Activated CD4-positive, CD25-positive, alpha-beta regulatory T cell treated with anti-CD3 and anti-CD28 coated beads, Interleukin-2, amount 50 U/mL, for 16 hours (primary cell): ENCODE measurements at places on chromosomes 1 and 21.
A peak's percentile ranks its signal among the peaks of the same experiment; 100 is the strongest.

GRCh38 chr1:43743206-43743605 is 35.9 kb downstream of the ST3GAL3 start:
- no peak for DNase-seq

GRCh38 chr1:47821760-47822159 is 175.4 kb downstream of the TRABD2B start:
- DNase-seq, result no peak

DNA sequence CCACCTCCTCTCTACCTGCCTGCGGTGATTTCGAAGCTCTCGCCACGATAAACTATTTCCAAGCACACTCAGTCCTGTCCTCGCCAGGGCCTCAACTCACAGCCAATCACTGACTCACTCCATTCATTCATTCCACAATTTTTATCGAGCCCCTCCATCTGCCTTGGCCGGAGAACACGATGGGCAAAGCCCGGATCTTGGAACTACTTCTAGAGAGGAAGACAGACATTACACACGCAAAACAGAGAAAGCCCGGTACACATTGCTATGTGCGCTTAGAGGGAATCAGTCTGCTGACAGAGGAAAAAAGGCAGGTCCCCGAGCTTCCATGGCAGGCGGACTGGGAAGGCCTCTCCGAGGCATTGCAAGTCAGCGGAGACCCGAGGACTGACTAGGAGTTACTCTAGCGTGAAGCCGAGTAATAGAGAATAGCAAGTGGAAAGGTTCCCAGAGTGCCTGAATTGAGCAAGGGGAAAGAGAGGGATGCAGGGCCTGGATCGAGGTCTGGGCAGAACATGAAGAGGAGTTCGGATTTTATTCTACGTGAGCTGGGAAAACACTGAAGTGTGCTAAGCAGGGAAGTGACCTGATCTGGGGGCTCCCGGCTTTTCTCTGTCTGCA is 54.2 kb upstream of the DNAJC6 start:
- DNase-seq, result no peak

- no peak for DNase-seq
Observed at GRCh38 chr1:208241512-208241911, 2.7 kb downstream of the PLXNA2 start.

GRCh38 chr1:242196101-242196500 is 197.2 kb upstream of the MAP1LC3C start:
- DNase-seq, result no peak

DNA sequence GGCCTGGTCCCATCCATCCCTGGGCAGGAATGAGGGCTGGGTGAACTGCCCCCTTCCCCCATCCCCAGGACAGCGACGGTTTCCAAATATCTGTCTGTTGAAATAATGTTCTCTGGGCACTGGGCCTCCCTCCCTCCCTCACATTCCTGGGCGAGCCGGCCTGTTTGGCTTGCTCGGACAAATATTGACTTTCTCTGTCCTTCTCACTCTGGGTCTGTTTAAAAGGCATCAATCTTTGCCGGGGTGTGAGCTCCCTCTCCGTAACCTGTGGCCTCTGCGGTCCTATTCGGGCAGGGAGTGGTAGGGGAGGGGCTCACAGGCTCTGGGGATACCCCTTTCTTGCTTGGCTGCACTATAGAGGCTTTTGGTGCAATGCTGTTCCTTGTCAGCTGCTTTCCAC is 40.2 kb downstream of the FOXD2 start:
- DNase-seq, result no peak

GRCh38 chr1:98205291-98206017 is 284.6 kb upstream of the DPYD start:
- no peak for DNase-seq

DNA sequence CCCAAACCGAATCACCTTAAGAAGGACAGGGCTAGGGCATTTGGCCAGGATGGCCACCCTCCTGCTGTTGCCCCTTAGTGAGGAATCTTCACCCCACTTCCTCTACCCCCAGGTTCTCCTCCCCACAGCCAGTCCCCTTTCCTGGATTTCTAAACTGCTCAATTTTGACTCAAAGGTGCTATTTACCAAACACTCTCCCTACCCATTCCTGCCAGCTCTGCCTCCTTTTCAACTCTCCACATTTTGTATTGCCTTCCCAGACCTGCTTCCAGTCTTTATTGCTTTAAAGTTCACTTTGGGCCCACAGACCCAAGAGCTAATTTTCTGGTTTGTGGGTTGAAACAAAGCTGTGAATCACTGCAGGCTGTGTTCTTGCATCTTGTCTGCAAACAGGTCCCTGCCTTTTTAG is 3.6 kb downstream of the BTG2 start:
- no peak for DNase-seq

DNA sequence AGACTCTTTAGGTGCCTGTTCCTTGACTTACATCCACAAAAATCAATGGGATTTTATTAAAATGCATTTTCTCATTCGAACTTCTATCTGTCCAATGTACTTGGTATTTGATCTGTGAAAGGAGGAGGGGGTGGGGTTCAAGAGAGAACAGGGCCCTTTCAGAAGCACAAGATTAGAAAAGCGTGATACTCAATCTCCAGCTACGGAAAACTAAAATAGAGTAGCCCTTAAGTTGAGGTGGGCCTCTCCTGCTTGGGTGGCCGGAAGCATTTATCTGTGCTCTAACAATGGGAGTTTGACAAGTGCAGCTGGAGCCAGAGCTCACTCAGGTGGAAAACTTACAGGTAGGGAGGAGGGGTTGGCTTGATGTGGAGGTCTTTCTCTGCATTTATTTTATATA is 462 bp upstream of the RXRG start:
- no peak for DNase-seq

DNA sequence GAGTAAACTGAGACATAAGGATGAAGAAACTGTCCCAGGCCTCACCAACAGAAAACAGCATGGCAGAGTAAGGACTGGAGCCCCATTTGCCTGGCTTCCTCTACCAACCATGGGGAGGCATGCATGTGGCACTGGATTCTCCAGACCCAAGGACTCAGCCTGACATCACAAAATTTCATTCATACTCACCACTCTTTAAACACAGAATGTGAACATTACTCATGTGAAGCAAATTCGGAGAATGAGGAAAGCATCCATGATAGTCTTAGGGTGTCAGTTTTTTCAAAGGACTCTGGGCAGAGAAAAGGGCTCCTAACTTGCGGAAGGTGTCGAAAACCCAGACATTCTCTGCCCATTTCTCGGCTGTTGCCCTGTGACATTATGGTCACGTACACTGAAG is 83.9 kb downstream of the PCNX2 start:
- DNase-seq, result no peak

GRCh38 chr1:185486346-185486745 is 169.3 kb upstream of the IVNS1ABP start:
- DNase-seq, result no peak

DNA sequence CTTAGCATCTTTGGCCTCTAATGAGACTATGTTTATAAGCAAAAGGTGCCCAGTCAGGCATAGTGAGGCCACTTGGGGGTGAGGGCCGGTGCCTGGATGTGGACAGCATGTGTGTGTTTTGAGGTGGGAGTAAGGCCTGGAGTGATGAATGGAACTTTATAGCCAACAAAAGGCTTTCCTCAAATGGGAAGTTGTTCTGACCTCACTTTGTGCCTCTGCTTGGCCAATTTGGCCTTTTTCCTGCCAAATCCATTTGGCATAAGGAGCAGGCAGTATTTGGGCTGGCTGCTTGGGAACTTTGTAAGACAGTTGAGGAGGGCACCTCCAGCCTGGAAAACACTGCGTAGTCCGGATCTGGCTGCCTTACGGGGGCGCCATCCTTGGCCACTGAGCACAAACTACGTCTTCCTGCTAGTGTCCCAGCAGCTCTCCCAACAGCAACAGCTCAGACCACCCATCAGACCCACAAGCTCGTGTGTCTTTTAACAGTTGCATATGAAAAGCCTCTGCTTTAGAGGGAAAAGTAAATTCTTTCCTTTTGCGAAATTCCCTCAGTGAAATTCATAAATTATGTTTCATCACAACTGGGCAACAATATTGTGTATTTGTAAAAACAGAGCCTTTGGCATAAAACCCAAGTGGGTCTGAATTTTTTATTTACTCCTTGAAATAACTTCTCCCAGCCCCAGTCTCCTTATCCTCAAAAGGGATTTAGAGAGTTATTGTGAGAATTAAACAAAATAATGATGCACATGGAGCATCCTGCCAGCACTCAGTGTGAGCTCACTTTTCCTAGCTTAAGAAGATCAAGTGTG is 322.9 kb downstream of the DISC1 start:
- no peak for DNase-seq

DNA sequence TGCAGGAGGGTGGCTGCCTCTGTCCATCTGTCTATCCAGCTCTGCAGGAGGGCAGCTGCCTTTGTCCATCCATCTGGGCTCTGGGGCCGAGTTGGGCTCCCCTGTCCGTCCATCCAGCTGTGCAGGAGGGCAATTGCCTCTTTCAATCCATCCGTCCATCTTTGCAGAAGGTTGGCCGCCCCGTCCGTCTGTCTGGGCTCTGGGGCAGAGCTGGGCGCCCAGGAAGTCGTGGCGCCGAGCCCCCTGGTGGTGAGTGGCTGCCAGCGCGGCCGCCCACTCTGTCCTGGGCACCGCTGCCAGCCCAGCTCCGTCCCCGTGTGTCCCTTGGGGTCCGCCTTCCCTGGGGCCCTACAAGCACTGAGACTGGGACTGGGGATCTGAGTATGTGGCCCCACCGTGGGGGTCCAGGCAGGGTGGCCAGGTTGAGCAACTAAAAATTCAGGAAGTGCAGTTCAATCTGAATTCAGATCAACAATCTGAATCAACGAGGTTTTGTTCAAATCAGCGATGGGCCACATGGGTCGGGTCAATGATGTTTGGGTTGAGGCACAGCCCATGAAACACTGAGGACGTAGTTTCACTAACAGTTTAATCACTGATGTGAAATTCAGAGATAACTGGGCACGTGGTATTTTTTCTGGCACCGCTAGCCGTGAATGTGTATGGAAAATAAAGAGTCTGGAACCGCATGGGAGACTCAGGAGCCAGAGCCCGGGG is 99.1 kb upstream of the ACTRT2 start:
- no peak for DNase-seq

DNA sequence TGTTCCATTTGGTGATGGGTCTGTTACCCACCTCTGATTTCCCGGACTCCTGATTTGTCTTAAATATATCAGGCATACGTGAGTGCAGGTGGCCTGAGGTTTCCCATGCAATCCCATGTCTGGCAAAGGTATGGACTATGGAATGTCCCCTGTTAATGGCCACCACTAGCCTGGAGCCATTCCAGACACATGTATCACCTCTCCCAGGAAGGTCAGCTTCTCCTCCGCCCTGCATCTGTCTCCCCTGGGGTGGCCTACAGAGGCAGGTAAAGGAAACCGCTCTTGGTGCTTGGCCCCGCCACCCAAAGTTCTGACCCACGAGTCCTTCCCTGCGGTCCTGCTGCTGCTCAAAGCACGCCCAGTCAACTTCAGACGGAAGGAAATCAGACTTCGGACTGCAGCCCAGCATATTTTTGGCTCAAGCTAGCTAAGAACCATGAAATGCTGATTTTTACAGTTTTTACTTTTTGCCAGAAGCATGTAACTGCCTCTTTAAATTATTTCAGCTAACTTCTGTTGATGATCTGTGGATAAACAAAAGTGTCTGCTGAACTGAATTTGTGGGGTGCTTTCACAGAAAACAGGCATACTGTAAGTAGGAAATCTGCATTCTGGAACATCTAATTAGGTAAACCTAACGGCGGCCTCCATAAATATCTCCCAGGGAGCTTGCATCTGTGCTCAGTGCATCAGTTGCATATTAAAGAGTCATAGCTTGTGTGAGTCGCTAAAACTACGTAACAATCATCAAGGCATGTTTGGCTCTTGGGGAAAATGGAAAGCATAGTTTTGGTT is 105.9 kb downstream of the PCP4 start:
- no peak for DNase-seq

DNA sequence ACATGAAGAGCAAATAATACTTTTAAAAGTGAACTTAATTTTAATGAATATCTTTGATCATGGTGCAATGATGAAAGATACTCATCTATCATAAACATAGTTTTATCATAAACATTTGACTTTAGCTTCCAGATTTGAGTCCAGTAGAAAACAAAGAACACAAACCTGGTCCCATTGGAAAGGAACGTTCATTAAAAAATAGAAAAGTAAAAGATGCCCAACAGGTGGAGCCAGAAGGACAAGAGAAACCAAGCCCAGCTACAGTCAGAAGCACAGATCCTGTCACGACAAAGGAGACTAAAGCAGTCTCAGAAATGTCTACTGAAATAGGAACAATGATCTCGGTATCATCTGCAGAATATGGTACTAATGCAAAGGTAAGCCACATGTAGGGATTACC is 55.6 kb upstream of the MYOCOS start:
- no peak for DNase-seq

- no peak for DNase-seq
Observed at GRCh38 chr21:17461582-17461981, 51.3 kb upstream of the CXADR start.

- DNase-seq, result no peak
Observed at GRCh38 chr1:61081686-61082310, 563 bp upstream of the NFIA start.

DNA sequence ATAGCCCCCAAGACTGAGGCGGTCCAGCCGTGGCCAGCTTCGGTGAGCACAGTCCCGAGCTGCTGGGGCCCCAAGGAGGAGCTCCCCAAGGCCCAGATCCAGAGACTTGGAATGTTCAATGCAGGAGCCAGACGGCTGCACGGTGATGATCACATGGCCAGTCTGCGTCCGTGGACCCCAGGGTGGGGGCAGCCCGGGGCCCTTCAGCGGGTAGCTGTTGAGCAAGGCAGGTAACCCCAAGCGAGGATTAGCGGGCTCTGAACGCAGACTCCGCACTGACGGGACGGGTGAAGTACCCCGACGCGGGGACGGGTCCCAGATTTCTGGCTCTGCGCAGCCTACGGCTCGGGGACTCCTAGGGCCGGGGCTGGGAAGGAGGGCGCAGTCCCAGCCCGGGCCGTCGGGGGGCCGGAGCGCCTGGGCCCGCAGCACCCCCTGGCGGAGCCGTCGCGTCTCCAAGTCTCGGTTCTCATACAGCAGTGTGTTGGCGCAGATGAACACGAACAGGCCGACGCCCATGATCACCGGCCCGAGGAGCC is 2.7 kb downstream of the TMEM200B start:
- DNase-seq, result peak; percentile 11

DNA sequence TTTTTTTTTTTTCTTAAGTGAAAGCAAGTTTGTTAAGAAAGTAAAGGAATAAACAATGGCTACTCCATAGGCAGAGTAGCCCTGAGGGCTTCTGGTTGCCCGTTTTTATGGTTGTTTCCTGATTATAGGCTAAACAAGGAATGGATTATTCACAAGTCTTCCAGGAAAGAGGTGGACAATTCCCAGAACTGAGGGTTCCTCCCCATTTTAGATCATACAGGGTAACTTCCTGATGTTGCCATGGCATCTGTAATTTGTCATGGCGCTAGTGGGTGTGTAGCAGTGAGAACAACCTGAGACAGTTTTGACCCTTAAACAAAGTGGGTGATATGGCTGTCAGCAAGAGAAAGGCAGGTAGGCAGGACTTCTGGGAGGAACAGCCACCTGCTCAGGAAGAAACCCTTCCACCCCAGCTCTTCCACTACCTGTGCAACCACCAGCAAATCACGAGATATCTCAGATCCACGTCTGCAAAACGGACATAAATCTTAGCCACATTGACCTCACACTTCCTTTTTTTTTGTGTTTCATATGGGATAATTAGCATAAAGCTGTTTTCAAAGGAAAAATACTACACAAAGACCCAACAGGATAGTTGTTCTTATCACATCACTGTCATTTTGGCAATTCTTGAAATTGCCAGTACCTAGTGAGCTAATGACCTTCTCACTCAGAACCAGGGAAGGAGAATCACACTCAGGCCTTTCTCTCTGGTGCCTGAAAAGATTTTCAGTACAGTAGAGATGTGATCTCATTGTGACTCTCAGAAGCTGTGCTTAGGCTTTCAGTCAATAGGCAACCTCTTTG is 34.8 kb upstream of the DUSP10 start:
- no peak for DNase-seq
